ENCODE measurements at places on chromosomes 16 and 17.

DNA sequence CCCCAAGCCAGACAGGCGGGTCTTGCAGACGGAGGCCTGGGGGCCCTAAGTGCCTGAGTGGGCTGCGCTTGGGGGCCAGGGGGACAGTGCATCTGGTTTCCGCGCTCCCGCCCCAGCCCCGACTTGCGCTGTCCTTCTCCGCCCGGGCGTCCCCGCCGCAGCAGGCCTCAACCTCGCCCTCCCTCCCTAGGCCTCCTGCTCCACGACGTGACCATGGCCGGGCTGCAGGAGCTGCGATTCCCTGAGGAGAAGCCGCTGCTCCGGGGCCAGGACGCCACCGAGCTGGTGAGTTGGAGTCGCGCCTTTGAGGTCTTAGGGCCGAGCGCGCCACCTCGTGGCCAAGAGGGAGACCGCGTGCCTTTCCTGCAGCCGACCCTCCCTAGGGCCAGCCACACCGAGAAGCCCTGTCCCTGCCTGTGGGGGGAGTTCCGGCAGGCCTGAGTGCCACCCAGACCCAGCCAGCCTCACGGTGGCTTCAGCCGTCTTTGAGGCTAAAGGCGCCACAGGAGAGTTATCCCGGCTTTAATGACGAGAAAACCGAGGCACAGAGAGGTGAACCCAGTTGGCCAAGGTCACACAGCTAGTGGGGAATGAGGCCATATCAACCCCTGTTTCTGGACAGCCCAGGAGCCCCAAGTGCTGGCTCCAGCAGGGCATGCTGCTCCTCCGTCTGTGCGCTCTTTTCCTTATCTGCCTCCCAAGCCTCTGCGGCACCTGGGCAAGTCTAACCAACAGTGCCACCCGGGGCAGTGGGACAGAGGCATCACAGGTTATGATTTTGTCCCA lies 12.2 kb upstream of the NDRG4 start:
- DNase-seq, result peak; percentile 64

GRCh38 chr17:1736348-1737281 lies 6.1 kb upstream of the SERPINF2 start:
- DNase-seq, result no peak

- no peak for DNase-seq
Observed at GRCh38 chr16:11016524-11016988, 72.2 kb downstream of the CLEC16A start.

GRCh38 chr17:7250695-7251627 lies 573 bp downstream of the CTDNEP1 start:
- no peak for DNase-seq

GRCh38 chr17:49402706-49403105 lies 12.0 kb downstream of the PHB1 start:
- no peak for DNase-seq

GRCh38 chr17:60577147-60577915 lies 22.7 kb upstream of the PPM1D start:
- DNase-seq, result no peak

DNA sequence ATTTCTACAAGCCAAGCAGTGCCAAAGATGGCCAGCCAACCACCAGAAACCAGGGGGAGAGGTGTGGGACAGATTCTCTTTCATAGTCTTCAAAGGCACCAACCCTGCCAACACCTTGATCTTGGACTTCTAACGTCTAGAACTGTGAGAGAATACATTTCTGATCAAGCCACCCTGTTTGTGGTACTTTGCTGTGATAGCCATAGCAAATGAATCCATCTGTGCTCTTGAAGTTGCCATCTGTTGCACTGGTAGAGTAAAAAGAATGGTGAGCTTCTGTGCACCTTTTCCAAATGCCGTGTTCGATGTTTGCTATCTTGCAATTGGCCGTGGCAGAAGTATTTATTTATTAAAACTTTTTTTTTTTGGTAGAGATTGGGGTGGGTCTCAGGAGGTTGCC lies 16.7 kb upstream of the ADGRG1 start:
- DNase-seq, result no peak

GRCh38 chr16:11253009-11253994 lies 2.7 kb downstream of the SOCS1 start:
- no peak for DNase-seq

DNA sequence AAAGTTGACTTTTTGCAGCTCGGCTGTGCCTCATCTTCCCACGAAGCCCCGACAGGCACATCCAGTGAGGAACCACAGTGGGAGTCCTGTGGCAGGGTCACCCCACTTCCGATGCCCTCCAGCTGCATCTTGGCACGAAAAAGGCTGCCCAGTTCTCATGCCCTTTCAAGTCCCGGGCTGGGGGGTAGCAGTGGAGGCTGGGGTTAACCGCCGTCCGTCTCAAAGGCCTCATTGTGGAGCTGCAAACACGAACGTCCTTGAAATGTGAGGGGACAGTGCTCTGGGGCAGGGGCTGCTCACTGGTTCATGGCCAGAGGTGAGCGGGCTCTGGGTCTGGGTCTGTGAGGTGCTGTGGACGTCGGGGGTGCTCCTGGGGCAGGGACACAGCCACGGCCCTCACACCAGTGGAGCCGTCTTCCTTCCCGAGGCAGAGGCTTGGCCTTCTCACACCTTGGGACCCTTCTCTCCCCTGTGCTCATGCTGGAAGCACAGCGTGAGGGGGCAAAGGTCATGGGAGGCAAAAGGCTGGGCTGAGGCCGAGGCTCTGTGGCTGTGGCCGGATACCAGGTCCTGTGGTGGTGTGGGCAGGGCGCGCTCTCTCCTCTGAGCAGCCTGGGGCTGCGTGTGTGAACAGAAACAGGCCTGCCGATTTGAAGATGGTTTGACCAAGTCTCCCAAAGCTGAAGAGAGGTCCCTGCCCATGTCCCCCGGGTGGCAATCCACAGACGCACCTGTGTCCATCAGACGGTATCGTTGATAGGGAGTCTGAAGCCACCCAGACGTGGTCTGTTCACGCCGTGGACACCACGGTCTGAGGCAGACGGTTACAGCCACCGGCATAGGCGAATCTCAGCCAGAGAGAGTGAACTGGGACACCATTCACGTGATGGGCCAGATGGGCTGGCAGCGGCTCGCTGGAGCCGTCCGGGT lies 3.1 kb upstream of the MC1R start:
- no peak for DNase-seq

- no peak for DNase-seq
Observed at GRCh38 chr17:68832109-68832802, 122.9 kb downstream of the ABCA8 start.

GRCh38 chr16:4293822-4294457 lies 21.1 kb upstream of the TFAP4 start:
- no peak for DNase-seq

DNA sequence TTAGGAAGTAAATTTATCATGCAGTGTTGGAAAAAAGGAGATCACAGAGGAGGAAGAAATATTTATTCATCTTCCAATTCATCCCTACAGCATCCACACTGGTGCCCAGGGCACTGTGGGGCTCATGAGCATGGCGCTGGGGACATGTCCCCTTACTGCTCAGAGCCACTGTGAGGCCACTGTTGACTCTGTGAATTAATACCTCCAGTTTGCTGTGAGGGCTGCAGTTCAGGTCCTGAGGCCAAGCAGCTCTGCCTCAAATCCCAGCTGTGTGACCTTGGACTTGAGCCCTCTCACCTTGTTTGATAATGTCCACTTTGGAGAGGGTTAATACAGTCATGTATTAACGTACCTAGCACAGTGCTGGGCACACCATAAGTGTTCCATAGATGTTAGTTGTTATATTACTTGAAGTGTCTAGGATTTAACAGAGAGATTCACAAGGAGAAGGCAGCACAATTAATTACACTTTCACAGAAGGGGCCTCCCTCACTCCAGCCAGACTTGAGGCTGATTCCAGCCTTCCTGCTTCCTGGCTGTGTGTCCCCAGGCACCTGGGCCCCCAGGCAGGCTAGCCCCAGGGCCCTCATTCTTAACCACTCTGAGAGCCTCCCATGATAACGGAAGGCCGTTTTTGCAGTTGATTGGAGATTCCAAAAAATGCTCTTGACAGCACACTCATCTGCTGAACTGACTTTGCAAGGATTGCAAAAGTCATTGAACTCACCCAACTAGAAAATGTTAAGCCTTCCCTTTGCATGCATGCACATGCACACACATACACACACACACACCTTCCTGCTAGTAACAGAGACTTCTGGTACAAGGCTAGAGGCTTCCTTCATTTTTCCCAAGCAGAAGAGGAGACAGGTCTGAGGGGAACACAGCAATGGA lies 29.4 kb downstream of the KATNIP start:
- DNase-seq, result no peak

DNA sequence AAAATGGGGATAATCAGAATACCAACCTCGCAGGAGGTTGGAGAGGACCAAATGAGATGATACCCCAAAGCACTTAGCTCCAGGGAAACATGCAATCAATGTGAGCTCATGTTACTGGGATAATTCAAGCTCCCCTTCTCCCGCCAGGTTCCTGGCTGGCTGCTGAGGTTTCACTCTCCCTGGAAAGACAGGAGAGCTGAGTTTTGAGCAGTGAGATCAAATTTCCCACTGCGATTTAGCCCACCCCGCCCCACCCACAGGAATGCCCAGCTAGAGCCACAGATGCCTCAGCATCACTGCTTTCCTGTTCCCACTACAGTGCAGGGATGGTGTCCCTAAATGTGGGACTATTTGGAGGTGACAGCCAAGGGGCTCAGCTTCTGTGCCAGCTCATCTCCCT lies 56.7 kb downstream of the ZNF423 start:
- DNase-seq, result no peak

- DNase-seq, result no peak
Observed at GRCh38 chr17:1561420-1562175, 994 bp downstream of the PITPNA start.

GRCh38 chr17:78225088-78225865 lies 6.2 kb upstream of the TMEM235 start:
- no peak for DNase-seq

- no peak for DNase-seq
Observed at GRCh38 chr16:86681031-86681756, 102.8 kb downstream of the FOXL1 start.

GRCh38 chr16:53745753-53746266 lies 41.9 kb downstream of the FTO start:
- no peak for DNase-seq

DNA sequence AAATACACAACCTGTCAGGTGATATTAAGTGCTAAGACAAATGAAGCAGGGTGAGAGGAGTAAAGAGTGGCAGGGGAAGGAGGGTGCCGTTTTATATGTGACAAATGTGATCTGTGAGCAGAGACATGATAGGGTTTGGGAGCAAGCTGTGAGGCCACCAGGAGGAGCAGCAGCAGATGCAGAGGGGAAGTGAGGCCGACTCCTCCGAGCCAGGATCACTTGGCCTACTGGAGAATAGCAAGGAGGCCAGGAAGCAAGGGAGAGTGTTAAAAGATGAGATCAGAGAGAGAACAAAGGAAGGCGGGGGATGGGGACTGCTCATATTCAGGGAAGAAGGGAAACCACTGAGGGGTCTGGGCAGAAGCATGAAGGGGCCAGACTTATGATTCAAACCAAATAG lies 129.4 kb downstream of the TANGO6 start:
- DNase-seq, result no peak

DNA sequence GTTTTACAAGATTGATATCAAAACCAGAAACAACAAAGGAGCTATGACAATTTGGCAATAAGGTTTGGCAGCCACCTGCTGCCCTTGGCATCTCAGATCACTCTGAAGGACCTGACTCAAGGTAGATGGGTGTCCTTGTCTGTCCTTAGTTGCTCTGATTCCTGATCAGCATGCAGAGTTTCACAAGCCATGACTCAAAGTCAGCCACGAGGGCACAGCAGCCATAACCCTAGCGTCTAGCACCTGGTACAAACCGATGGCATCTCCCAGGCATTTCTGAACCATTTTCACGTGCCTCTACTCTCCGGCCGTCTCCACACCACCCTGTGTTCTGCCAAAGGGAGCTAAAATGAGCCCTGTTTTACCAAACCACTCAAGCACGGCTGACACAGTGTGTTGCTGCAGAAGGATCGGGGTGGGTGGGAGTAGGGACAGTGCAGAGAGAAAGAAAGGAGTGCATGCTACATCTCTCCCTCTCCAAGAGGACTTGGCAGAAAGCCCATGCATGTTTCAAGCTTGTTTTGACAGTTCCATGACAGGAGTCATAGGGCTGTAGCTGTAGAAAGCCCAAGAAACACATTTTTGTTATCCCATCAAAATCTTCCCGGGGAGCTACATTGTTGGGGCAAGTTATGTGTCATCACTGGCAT lies 297.3 kb downstream of the ABCC12 start:
- DNase-seq, result no peak

DNA sequence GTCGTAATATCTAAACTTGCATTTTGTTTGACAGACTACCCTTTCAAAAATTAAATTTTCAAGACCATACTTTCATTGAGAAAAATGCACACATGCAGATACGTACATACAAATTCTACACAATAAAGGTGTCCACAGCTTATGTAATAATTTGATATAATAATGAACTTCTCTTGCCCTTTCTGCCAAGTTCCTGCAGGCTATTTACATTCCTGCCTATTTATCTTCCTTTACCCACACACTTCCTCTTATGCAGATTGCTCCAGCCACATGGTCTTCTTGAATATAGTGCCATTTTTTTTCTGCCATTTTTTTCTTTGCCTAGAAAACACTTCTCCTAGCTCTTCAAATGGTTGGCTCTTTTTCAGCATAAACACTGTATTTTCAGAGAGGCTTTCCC lies 826.9 kb upstream of the CDH8 start:
- no peak for DNase-seq

GRCh38 chr17:82913304-82914043 lies 73.7 kb upstream of the ZNF750 start:
- no peak for DNase-seq

GRCh38 chr17:73211745-73212144 lies 18.9 kb downstream of the COG1 start:
- DNase-seq, result no peak

DNA sequence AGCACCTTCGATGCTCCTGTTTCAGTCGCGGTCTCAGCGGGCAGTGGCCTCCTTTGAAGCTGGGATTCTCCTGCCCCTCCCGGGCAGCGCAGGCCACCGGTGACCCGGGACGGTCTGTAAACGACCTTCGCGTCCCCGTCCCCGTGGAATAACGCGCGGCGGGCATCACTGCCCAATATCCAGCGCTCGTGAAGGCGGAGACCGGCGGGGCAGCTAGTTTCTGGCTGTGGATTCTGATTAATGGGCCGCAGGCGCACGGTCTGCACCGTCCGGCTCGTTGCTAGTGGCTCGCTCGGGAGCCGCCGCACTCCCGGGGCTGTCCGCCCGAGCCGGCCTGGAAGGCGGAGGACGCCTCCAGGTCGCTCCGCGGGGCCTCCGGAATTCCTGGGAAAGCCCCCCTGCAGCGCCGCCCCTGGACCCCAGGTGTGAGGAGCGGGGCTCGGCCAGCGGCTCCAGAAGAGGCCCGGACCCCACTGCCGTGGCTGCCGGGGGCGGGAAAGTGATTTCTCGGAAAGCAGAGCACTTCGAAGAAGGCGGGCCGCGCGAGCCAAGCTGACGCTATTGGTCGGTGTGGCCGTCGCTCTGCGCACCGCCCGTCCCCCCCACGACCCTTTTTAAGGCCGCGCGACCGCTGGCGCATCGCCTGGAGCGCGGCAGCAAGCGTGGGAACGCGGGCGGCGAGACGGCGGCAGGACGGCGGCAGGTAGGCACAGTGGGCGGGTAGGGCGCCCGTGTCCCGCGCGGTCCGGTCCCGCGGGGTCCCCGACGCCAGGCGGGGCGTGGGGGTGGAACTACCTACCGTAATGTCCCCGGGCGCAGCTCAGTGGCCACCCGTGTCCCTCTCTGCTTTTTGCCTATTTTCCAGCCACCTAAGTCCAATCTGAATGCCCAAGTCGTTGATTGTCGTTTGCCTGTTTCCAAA lies at the start of gene IRF8:
Gene IRF8 (plus strand): TSS at position 642 of the 922 bp plus-strand sequence. CDS start 3,854 bp downstream, outside the sequence.
- DNase-seq, result no peak

GRCh38 chr16:65909310-65910050 lies 457.0 kb upstream of the CDH5 start:
- no peak for DNase-seq

GRCh38 chr17:7587420-7588151 lies 2.3 kb downstream of the SOX15 start:
- DNase-seq, result no peak
